T1000 (cell line): ENCODE measurements at places on chromosomes 7 and 10.

GRCh38 chr7:143280160-143280559 is 4.6 kb upstream of the TMEM139 start:
- no peak for DNase-seq

GRCh38 chr7:90764848-90765570 is 168.9 kb downstream of the CDK14 start:
- no peak for DNase-seq

DNA sequence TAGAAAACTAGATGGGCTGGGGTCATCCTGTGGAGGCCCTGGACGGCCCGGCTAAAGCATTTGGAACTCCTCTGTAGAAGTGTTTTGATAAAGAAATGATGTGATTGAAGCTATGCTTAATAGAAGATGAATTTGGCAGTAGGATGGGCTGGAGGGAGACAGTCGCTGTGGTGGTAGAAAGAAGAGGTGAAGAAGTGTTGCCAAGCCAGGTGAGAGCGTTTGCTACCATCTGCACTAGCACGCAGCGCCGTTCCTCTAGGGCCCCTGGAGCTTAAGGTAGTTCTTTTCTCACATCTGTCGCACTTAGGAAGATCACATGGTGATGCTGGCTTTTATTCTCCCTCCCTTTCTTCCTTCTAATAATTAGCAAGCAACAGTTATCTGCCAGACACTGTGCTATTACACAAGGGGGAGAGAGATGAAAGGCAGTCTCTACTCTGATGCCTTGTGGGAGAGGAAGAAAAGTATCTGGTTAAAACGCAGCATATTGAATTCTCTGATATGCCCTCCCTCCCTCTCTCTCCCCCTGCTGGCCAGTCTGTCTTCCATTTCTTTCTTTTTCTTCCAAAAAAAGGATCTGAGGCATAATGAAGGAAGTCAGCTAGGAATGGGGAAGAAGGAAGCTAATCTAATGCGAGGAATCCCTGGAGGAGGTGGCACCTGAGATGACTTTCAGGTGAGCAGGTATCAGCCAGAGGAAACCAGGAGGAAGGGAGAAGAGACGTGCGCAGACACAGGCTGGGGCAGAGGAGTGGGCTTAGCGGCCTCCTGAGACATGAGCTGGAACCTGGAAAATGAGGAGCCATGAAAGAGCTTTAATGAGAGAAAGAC is 162.3 kb upstream of the KLF14 start:
- no peak for DNase-seq

- no peak for DNase-seq
These were observed 8.1 kb downstream of the ASL start for GRCh38 chr7:66083677-66084076.

DNA sequence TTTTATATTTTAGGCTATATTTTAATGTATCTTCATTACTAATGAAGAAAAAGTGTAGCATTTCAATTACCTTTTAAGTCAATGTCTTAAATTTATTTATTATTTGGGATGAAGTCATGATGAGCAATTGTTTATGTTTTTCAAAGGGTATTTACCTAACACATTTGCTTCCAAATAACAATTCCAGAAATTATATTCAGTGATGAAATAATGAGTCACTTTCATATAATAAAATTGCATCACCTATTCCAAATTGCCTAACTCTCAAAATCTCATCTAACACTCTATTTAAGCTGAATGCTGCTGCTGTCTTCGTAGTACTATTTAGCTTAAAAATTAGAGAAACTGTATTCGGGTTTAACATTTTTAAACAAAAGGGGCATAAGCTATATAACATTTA is 97.7 kb downstream of the PRKG1 start:
- DNase-seq: no peak

- DNase-seq: no peak
These were observed 135.6 kb upstream of the HPS1 start for GRCh38 chr10:98582363-98582762.

- no peak for DNase-seq
These were observed 19.8 kb downstream of the LSMEM1 start for GRCh38 chr7:112500619-112501018.

DNA sequence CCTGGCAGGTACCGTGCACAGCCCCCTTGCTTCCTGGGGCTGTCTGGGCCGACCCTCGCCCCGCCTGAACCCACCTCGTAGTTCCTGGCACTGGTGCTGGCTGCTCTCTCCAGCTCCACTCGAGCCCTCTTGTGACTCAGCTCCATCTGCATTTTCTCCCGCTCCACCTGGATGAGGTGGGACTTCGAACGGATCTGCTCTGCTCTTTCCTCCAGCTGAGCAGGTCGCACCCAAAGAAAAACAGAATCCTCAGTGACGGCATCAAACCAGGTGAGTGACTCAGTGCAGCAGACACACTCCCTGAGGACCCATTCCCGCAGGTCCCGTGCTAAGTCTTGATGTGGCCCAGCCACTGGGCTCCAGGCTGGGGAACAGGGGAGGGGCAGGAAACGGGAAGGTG is 7.4 kb downstream of the MAD1L1 start:
- no peak for DNase-seq

DNA sequence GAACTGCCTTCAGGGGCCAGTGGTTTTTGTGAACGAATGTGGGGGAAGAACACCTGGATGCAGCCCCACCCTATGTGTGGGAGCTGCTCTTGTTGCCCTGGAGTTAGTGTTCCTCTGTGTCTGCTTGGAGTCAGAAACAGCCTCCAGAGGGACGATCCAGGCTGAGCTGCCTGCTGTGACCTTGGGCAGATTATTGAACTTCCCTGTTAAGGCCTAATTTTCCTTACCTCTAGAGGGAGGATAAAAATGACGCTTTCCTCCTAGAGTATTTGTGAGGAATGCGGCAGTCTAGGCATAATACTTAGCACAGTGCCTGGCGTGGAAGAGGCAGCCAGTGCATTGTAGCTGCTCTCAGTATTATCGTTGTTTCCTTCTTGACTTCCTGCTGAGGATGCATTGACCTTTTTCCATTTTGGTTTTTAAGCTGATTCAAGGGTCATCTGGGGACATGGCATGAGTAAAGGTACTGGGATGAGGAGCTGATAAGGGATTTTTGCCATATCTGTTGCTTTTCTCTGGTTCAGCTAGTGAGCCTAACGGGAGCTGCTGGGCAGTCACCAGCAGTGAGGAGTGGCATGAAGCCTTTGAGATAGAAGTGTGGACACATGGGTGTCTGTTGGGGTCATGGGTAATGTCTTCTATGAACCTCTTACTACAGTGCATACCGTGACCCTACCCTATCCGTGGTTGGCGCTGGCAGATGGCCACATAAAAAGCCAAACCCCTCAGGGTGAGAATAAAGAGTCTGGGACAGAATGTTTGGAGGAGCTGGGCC is 6.4 kb downstream of the ZFYVE27 start:
- DNase-seq: no peak

DNA sequence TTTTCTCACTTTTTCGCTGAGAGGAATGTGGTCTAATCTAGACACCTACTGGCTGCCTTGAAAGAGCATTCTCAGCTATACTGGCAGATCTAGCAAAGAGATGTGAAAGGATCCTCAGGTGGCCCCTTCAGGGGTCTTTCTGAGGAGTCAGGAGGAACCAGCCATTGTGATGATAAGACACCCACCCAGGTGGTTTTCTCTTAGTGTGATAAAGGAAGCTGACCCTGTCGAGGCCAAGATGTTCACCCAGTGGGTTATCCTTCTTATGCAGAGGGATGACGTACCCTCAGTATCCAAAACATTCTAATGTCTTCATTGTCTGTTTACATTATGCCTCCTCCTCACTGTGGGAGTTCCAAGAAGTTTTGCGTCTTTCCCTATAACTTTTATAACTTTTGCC is 98.3 kb upstream of the LRGUK start:
- DNase-seq: no peak

GRCh38 chr10:16948361-16948760 is 131.1 kb upstream of the RSU1 start:
- DNase-seq: no peak

DNA sequence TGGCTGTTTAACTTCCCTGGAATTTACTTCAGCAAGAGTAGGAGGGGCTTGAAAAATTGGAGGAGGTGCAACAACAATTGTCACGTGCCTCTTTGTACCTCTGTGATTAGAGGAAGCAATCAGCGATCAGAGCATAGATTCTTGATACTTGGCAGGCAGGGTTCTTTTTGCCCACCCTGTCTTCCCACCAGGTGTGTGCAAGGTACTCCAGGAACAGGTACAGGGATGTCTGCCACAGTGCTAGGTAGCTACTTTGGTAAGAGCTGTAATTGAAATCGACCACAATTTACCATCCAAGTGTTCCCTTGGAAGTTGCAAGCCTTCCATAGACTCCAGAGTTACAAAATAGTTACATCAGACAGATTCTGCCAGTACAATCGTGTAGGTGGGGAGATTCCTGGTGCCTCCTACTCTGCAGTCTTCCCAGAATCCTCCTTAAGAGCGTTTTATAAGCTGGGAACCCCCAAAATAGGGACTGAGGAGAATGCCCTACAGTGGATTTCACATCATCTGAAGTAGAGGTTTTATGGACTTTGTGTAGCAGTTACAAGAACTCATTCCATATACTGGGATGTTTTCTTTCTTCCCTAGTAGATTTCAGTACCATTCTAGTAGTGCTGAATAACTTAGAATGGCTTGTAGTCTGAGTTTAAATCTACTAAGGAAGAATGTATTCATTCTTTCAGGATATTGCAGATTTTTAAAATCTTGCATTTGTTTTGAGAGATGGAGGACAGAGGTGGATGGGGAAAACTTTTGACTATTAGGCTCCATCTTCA is 101.9 kb downstream of the EXOC4 start:
- DNase-seq: no peak

- DNase-seq: no peak
These were observed 52.2 kb downstream of the DYNC2I1 start for GRCh38 chr7:158908552-158908951.

DNA sequence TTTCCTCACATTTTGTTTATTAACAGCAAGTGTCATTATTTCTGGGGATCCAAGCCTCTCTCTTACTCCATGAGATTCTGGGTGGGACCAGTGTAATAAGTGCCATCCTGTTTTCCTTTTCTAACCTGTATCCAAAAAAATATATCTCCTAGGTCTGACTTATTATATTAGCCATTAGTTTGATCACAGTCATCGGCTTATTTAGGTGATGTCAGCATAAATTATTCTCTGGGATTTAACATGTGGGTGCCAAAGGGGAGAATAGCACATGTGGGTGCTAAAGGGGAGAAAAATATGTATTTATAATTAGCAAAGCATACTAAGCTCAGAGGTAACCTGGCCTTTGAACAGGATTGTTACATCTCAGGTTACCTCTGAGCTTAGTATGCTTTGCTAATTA is 293.8 kb upstream of the SEMA3D start:
- no peak for DNase-seq

GRCh38 chr10:45495438-45496152 is 121.6 kb downstream of the ALOX5 start:
- DNase-seq: no peak

- no peak for DNase-seq
These were observed 291.8 kb downstream of the PRKG1 start for GRCh38 chr10:51366044-51366443.

- DNase-seq: no peak
These were observed 189.8 kb upstream of the IMMP2L start for GRCh38 chr7:111752022-111752582.
